ENCODE measurements at places on chromosomes 3 and 15.
A peak's percentile ranks its signal among the peaks of the same experiment; 100 is the strongest.

GRCh38 chr15:47484059-47484458 lies 233.2 kb upstream of the SEMA6D start:
- H3K36me3 ChIP-seq = no peaks in the 10 kb centered on the region
- no peaks in the 10 kb centered on the region for H3K4me1 ChIP-seq
- no peak overlapping the region for H3K4me3 ChIP-seq
- H3K27me3 ChIP-seq = no peaks in the 10 kb centered on the region
- no peak overlapping the region for H3K27ac ChIP-seq

- no peak overlapping the region for H3K27ac ChIP-seq
- no peaks in the 10 kb centered on the region for H3K36me3 ChIP-seq
- no peak for DNase-seq
- no peaks in the 10 kb centered on the region for H3K27me3 ChIP-seq
- no peak overlapping the region for H3K4me3 ChIP-seq
Measured at GRCh38 chr3:133937061-133937686, 41.5 kb upstream of the RAB6B start.

GRCh38 chr3:125281381-125281780 lies 68.8 kb upstream of the SLC12A8 start:
- peak; percentile 14 for DNase-seq
- H3K27ac ChIP-seq = no peak overlapping the region
- no peaks in the 10 kb centered on the region for H3K27me3 ChIP-seq
- H3K4me3 ChIP-seq = no peak overlapping the region
- H3K36me3 ChIP-seq = peaks cover 13% of the 10 kb centered on the region

GRCh38 chr15:40106203-40107161 lies 2.2 kb downstream of the BMF start:
- DNase-seq = peak; percentile 45
- H3K4me1 ChIP-seq = peaks cover 11% of the 10 kb centered on the region
- no peak overlapping the region for H3K4me3 ChIP-seq
- no peak overlapping the region for H3K27ac ChIP-seq
- H3K27me3 ChIP-seq = no peaks in the 10 kb centered on the region
- no peaks in the 10 kb centered on the region for H3K36me3 ChIP-seq

GRCh38 chr3:117545484-117545883 lies 835.9 kb downstream of the TUSC7 start:
- H3K36me3 ChIP-seq = no peaks in the 10 kb centered on the region
- H3K4me3 ChIP-seq = no peak overlapping the region

DNA sequence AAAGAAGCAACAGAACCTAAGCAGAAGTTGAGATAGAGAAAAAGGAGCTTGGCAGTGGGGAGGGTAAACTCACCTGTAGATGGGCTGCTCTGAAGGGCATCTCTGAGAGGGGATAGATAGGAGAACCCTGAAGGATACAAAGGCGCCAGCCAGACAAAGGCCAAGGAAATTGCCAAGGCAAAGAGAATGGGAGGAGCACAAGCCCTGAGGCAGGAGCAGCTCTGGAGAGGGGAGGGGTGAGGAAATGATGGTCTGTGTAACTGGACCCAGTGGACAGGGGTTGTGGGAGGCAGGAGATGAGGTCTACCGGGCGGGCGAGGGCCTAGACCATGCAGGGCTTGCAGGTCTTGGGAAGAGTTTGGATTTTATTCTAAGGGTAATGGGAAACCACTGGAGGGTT lies 2.3 kb upstream of the PDIA5 start:
- H3K4me1 ChIP-seq = 0 out of 2 replicates have a peak, but pooled peaks cover 9% of the 10 kb centered on the region
- no peak for DNase-seq
- no peaks in the 10 kb centered on the region for H3K36me3 ChIP-seq
- H3K27ac ChIP-seq = no peak overlapping the region
- H3K4me3 ChIP-seq = no peak overlapping the region

DNA sequence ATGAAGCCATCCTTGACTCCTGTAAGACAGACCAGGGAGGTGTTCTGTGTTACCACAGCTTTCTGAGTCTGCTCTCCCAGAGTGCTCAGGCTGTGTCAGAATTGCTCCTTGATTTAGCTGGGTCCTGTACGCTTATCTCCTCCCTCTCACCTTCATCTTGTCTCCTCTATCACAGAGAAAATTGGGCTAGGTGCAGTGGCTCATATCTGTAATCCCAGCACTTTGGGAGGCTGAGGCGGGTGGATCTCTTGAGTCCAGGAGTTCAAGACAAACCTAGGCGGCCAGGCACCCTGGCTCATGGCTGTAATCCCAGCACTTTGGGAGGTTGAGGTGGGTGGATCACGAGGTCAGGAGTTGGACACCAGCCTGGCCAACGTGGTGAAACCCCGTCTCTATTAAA lies 5.9 kb downstream of the SCAMP5 start:
- H3K36me3 ChIP-seq = no peaks in the 10 kb centered on the region
- DNase-seq = no peak
- H3K4me3 ChIP-seq = no peak overlapping the region
- H3K27ac ChIP-seq = no peak overlapping the region
- H3K4me1 ChIP-seq = no peaks in the 10 kb centered on the region

DNA sequence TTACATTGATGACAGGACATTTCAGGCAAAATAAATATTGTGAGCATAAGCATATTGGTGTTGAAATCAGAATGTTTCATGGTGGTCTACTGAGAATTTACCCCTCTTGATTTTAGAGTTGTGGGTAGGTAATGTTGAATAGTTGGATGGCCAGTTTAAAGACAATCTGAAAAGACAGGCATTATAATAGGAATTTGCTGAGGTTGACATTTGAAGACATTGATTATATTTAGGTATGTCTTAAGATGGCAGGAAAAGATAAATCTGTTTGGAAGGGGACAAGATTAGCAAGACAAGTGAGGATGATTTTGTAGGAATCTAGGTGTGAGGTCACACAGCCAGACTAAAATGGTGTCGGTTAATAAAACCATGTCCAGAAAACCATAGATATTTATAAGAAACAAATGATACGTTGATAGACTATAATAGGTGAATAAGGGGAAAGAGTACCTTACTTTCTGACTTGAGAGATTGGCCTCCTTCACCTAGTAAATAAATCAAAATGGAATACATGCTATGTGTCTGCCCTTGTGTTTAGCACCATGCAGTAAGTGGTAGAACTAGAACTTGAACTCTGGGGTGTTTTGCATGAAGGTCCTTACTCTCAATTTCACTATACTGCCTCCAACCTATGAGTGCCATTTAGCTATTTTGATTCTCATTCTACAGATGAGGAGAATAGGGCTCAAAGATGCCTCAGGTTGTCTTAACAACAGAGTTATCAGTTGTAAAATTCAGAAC lies 57.9 kb downstream of the ALCAM start:
- H3K4me1 ChIP-seq = 0 out of 2 replicates have a peak, but pooled peaks cover 8% of the 10 kb centered on the region
- H3K27ac ChIP-seq = no peak overlapping the region
- DNase-seq = no peak
- no peak overlapping the region for H3K4me3 ChIP-seq
- no peaks in the 10 kb centered on the region for H3K27me3 ChIP-seq
- H3K36me3 ChIP-seq = no peaks in the 10 kb centered on the region

GRCh38 chr15:99180086-99180963 lies 69.1 kb downstream of the TTC23 start:
- H3K36me3 ChIP-seq = no peaks in the 10 kb centered on the region
- no peak overlapping the region for H3K4me3 ChIP-seq
- H3K27me3 ChIP-seq = no peaks in the 10 kb centered on the region
- H3K4me1 ChIP-seq = 0 out of 2 replicates have a peak, but pooled peaks cover 3% of the 10 kb centered on the region
- DNase-seq = no peak

GRCh38 chr3:22371607-22372291 lies 620.7 kb upstream of the ZNF385D start:
- no peak overlapping the region for H3K27ac ChIP-seq
- peak overlapping the region; percentile 50 for H3K4me3 ChIP-seq
- H3K27me3 ChIP-seq = peaks cover 61% of the 10 kb centered on the region
- no peaks in the 10 kb centered on the region for H3K36me3 ChIP-seq

DNA sequence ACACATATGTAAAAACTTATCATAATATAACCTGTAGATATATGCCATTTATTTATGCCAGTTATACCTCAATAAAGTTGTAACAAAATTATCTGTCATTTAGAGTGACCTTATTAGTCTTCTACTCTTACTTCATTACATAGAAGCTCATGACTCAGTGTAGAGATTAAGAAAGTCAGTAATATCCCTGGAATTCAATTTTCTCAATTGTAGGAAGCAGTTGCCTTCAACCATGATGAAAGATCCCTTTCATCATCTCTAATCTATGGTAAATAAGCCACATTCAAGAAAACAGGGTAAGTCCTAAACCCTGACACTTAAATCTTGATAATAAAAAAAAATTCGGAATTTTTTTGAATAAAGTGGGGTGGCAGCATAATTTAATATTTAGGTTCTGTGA lies 216.5 kb upstream of the PEX5L start:
- DNase-seq = no peak
- H3K27me3 ChIP-seq = no peaks in the 10 kb centered on the region
- H3K4me1 ChIP-seq = no peaks in the 10 kb centered on the region
- H3K27ac ChIP-seq = no peak overlapping the region

DNA sequence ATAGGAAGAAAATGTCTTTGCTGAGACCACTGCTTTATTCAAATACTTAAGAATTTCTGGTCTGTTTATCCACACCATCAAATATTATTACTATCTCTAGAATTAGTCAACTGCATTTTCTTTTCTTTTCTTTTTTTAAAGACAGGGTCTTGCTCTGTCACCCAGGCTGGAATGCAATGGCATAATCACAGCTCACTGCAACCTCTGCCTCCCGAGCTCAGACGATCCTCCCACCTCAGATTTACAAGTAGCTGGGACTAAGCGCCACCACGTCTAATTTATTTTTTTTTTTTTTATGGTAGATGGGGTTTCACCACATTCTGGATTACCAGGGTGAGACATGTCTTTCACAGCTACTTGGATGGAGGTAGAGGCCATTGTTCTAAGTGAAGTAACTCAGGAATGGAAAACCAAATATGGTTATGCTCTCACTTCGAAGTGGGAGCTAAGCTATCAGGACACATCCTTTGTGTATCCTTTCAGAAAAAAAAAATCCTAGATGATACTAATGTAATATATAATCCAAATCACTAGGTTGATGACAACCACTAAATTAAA lies 52.8 kb downstream of the STAG1 start:
- H3K4me1 ChIP-seq = peaks cover 13% of the 10 kb centered on the region
- no peaks in the 10 kb centered on the region for H3K27me3 ChIP-seq
- no peak for DNase-seq
- no peaks in the 10 kb centered on the region for H3K36me3 ChIP-seq

DNA sequence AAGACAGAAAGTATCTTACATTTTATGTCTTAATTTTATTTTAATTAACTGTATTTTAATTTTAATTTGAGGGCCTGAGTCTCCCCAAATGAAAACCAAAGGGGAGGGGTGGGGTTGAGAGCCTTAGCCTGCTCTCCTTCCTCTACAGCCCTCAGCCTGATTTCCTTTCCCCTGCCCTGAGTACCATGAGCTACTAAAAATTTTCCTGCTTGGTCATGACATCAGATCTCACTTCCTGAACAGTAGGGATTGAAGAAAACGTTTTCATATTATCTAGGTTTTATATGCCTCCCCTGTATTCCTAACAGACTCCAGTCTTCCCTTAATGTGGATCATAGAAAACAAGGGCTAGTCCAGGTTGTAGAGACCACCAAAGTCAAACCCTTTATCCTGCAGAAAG lies 133.9 kb downstream of the MYLK start:
- peaks cover 51% of the 10 kb centered on the region for H3K4me1 ChIP-seq
- H3K36me3 ChIP-seq = peaks cover 17% of the 10 kb centered on the region
- no peak for DNase-seq
- 0 out of 2 replicates have a peak overlapping the region, but pooled peaks have one; percentile 10 for H3K4me3 ChIP-seq
- H3K27me3 ChIP-seq = no peaks in the 10 kb centered on the region
- peak overlapping the region; percentile 95 for H3K27ac ChIP-seq

GRCh38 chr15:74390647-74391288 lies 23.3 kb upstream of the CYP11A1 start:
- no peaks in the 10 kb centered on the region for H3K27me3 ChIP-seq
- H3K4me1 ChIP-seq = peaks cover 36% of the 10 kb centered on the region
- no peak overlapping the region for H3K4me3 ChIP-seq
- no peaks in the 10 kb centered on the region for H3K36me3 ChIP-seq
- H3K27ac ChIP-seq = no peak overlapping the region

DNA sequence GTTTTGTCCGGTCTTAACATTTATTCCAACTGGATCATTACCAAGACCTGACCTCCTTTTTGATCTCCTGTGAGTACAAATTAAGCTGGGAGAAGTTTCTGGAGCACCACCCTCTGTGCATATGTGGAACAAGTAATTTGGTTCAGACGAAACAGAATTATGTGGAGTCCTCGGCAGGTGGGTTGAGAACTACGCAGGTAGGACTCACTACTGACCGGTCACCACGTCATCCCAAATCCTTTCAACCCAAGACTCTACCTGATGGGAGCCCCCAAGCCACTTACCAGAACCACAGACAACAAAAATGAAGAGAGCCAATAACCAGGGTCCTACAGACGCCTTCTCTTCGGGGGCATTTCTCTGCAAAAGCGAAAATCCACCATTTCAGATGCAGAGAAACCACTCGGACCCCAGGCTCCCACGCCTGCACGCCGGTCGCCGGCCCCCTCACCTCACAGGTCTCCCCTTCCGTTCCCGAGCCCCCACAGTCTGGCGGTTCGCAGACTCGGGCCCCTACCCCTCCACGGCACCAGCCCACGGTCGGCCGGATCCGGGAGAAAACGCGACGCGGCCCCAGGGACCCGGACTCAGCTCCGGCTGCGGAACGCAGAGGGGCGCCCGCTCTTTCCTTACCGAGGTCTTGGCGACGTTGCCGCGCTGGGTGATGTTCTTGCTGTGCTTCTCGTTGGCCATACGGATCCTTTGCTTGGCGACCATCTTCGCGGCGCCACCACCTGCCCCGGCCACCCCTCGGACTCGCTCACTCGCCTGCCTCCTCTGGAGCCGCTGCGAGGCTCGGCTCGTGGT lies 674 bp downstream of the SERP1 start:
- peak overlapping the region; percentile 98 for H3K4me3 ChIP-seq
- no peaks in the 10 kb centered on the region for H3K27me3 ChIP-seq
- DNase-seq = peak; percentile 41

DNA sequence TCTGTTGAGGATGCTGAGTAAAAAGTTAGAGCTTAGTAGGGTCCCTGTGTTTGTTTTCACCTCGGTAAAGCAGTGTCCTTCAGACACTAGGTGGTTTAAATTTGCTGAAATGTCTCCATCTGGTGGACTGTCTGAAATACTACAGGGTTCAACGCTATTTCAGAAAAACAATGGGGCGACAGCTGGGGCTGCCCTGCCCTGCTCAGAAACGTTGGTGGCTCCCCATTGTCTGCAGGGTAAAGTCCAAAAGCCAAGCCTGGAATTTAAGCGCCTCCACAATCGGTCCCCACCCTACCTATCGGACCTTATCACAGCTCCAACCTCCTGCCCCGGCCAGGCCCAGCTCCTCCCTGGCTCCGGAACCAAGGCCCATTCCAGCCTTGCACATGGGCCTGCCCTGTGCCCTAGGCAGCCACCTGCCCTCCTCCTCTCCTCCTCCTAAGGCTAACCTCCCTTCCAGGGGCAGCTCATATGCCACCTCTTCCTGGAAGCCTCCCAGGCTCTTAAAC lies 4.3 kb upstream of the TSEN2 start:
- no peak overlapping the region for H3K27ac ChIP-seq
- no peak overlapping the region for H3K4me3 ChIP-seq
- H3K36me3 ChIP-seq = no peaks in the 10 kb centered on the region
- peak; percentile 58 for DNase-seq

GRCh38 chr15:55993804-55994560 lies 570 bp upstream of the NEDD4 start:
- no peaks in the 10 kb centered on the region for H3K36me3 ChIP-seq
- no peaks in the 10 kb centered on the region for H3K27me3 ChIP-seq
- peaks cover 25% of the 10 kb centered on the region for H3K4me1 ChIP-seq
- H3K4me3 ChIP-seq = peak overlapping the region; percentile 77
- DNase-seq = peak; percentile 84
- H3K27ac ChIP-seq = peak overlapping the region; percentile 79

GRCh38 chr3:108119398-108120104 lies 28.7 kb upstream of the CD47 start:
- DNase-seq = no peak
- no peak overlapping the region for H3K27ac ChIP-seq
- H3K4me3 ChIP-seq = no peak overlapping the region
- no peaks in the 10 kb centered on the region for H3K36me3 ChIP-seq
- H3K27me3 ChIP-seq = no peaks in the 10 kb centered on the region
